Stimulated activated CD8-positive, alpha-beta memory T cell treated with anti-CD3 and anti-CD28 coated beads, Interleukin-15, amount 100 ng/mL, for 24 hours (primary cell): ENCODE measurements at places on chromosomes 16 and 17.

- no peak for DNase-seq
These were observed 6.1 kb upstream of the HNF1B start for GRCh38 chr17:37750768-37751475.

DNA sequence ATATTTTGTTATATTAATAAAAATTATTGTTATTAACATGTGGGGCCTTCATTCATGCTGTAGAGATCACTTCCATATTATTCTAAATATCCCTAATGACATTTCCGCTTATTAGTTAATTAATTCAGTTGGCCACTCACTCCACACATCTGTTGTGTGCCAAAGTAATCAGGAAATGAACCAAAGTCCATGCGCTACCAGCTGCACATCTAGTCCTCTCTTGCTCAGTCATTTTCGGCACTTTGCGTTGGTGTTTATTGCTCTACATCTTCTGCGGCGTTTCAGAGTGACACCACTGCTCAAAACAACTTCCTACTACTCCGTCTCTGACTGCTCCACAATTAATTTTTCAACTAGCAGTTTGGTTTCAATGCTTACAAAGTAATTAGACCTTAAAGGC lies 101.4 kb upstream of the ZFHX3 start:
- no peak for DNase-seq

DNA sequence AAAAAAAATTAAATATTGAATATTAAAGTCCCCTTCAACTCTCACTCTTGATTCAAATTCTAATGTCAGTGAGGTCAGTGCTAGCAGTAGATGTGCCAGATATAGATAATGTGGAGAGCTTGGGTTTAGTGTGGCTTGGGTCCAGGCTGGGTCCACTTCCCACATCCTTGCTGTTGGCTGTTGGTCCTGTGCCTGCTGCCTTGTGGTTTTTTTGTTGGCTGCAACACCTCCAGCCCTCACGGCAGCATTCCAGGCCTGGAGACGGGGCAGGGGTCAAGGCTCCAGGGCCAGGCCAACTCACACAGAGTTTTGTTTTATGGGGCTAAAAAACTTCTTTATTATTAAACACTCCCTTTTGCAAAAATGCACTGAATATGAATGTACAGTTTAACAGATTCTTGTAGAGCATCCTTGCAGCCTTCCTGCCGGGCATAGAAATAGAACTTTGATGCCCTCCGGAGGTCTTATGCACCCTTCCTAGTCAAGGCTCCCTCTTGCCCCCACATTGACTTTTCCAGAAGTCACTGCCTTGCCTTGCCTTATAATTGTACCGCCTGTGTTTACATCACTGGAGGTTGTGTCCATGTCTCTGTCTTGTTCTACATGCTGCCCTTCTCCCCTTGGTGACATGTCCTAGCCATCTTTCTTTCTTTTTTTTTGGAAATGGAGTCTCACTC lies 25.5 kb upstream of the MYO15B start:
- no peak for DNase-seq

- no peak for DNase-seq
These were observed 46.1 kb downstream of the MARVELD3 start for GRCh38 chr16:71672125-71672524.

DNA sequence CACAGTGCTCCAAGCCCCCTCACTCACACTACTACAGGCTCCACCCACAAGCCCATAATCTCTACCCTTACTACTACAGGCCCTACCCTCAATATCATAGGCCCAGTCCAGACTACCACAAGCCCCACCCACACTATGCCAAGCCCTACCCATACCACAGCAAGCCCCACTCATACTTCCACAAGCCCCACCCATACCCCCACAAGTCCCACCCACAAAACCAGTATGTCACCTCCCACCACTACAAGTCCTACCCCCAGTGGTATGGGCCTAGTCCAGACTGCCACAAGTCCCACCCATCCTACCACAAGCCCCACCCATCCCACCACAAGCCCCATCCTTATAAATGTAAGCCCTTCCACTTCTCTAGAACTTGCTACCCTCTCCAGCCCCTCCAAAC lies 13.8 kb downstream of the RIPOR1 start:
- DNase-seq = no peak

- DNase-seq = no peak
These were observed 358.3 kb downstream of the SEC14L1 start for GRCh38 chr17:77498791-77499698.
